Stimulated activated memory B cell treated with anti-CD40 and anti-IgM and Interleukin-4, amounts not matched to agents 10 μg/mL and 1 μg/mL and 100 μg/mL, for 72 hours (primary cell): ENCODE measurements at places on chromosomes 7 and 10.

- ATAC-seq = no peak
Observed at GRCh38 chr10:770975-771374, 81.5 kb upstream of the DIP2C start.

DNA sequence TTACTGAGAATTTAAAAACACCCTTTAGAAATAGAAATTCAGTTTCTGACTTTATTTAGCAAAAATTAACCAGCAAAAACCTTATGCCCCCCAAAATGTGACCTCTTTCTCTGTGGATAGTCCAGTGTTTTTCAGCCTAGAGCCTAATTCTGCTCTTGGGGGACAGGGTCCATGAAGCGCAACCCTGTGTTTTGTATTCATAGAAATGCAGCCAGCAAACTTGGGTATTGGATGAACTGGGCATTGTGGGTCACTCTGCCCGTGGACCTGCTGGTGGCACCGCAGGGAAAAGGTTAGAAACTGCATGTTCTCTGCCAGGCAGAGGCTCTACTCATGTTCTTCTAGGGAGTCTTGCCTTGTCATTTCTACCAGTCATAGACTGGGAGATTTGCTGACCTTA is 787.4 kb upstream of the C7orf33 start:
- no peak for ATAC-seq

DNA sequence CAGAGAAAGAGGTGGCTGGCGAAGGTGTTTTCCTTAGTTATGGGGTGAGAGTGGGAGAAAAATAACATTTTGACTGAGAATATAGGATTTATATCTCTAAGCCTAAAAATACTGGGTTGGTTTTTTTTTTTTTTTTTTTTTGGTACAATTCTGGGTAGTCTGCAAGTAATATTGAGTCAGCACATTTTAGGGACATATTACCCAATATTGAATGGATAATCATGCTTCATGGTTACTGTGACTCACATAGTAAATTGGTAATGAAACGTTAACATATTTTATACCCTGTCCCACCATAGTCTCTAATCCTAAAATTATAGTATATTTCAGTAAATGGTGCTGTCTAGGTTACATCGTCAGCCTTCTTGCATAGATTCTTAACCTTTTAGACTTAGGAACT is 91.4 kb downstream of the TPST1 start:
- no peak for ATAC-seq

- ATAC-seq = no peak
Observed at GRCh38 chr7:101940830-101941229, 123.4 kb downstream of the CUX1 start.

DNA sequence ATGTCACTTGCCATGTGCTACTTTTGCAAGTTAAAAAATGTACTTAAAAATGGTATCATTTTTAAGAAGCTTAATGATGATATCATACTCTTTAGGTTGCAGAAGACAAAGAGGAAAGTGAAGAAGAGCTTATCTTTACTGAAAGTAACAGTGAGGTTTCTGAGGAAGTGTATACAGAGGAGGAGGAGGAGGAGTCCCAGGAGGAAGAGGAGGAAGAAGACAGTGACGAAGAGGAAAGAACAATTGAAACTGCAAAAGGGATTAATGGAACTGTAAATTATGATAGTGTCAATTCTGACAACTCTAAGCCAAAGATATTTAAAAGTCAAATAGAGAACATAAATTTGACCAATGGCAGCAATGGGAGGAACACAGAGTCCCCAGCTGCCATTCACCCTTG is 6.1 kb downstream of the LMOD2 start:
- ATAC-seq = no peak

DNA sequence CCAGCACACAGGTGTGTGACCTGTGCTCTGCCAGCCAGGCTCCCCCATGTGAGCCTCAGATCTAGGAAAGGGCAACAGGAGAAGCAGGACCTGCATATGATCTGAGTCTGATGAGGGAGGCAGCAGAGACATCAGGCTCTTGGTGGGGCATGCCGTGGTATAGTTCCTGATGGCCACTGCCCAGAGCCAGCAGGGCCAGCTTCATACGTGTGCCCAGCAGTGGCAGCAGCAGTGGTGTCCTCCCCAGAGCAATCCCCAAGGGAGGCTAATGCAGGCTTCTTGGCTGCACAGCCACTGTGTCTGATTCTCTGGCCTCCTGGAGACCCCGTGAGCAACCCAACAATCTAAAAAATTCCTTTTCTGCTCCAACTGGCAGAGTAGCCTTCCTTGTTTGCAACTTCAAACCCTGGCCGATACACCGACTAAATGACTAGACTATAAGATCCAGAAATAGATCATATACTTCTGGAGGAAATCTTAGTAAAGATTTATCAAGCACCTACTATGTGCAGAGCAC is 230.6 kb upstream of the ZMIZ1 start:
- no peak for ATAC-seq

DNA sequence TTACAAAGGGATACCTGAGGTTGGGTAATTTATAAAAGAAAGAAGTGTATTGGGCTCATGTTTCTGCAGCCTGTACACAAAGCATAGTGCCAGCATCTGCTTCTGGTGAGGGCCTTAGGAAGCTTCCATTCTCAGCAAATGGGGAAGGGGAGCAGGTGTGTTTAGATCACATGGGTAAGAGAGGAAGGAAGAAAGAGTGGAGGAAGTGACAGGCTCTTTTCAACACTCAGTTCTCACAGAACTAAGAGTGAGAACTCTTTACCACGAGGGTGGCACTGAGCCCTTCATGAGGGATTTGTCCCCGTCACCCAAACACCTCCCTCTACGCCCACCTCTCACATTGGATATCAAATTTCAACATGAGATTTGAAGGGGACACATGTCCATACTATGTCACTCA is 506 bp upstream of the FAM170B start:
- ATAC-seq = no peak

- ATAC-seq = no peak
Observed at GRCh38 chr10:125742465-125742864, 23.0 kb downstream of the EDRF1 start.

DNA sequence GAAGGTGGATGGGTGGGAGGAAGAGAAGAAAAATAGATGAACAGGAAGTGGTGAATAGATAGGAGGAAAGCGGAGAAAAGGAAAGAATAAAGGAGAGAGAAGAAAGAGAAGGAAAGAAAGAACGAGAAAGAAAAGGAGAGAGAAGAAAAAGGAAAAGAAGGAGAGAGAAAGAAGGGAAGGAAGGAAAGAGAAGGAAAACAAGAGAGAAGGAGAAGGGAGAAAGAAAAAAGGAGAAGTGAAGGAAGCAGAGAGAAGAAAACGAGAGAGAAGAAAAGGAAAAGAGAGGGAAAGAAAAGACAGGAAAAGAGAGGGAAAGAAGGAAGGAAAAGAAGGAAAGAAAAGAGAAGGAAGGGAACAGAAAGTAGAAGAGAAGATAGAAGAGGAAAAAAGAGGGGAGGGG is 211.8 kb downstream of the DIP2C start:
- ATAC-seq = no peak

GRCh38 chr10:8048281-8049008 is 6.0 kb upstream of the GATA3 start:
- ATAC-seq = no peak

GRCh38 chr10:5684971-5685763 is 529 bp downstream of the TASOR2 start:
- ATAC-seq = peak; percentile 84

GRCh38 chr10:88841316-88842111 is 10.1 kb downstream of the ANKRD22 start:
- ATAC-seq = no peak

GRCh38 chr10:46306516-46307184 is 19.9 kb downstream of the ANTXRL start:
- no peak for ATAC-seq

DNA sequence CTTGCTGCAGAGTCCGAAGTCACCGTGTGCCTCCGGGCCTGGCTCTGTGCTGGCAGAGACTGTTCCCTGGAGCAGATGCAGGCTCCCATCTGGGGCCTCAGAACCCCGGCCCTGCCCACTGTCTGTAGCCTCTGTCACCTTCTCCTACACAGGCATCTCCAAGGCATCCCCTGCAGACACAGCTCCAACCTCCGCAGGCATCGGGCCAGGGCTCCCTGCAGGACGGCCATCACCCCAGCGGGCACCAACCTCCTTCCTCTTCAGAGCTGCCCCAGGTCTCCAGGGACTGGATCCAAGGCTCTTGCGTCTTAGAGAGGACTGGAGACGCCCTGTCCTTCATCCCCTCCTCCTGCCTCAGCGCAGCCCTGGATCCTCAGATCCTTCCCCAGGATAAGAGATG is 69.9 kb upstream of the MYL10 start:
- no peak for ATAC-seq

DNA sequence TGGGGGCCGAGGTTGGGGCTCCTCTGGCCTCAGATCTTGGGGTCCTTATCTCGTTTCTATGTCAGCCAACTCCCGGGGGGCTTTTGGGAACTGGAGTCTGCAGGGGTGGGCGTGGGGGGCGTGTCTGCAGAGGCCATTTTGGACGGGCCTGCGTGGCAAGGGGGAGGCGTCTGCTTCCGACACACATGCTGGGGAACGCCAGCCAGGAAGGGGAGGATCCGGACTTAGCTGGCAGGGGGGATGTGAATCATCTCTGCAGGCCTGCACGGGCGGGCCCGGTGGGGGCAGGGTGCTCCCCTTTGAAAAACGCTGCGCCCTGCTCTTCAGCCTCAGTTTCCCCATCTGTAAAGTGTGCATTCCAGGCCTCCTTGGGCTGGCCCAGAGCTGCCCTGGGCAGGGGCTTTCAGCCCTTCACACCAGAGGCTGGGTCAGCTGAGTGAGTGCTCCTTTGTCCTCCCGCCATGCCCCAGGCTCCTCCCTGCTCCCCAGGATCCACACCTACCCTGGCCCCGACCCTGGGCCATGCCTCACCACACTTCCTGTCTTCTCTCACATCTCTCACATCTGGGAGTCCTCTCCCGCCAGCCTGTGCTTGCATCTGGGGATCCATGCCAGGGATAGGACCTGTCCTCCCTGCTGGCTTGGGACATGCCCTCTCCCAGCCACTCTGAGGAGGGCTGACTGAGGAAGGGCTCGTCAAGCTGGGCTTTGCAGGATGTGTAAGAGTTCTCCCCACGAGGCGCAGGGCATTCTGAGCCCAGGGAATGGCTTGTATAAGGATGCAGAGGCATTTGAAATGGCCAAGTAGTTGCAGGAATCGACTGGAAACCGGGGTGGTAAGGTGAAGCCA is 172.6 kb upstream of the TNRC18 start:
- ATAC-seq = peak; percentile 62

DNA sequence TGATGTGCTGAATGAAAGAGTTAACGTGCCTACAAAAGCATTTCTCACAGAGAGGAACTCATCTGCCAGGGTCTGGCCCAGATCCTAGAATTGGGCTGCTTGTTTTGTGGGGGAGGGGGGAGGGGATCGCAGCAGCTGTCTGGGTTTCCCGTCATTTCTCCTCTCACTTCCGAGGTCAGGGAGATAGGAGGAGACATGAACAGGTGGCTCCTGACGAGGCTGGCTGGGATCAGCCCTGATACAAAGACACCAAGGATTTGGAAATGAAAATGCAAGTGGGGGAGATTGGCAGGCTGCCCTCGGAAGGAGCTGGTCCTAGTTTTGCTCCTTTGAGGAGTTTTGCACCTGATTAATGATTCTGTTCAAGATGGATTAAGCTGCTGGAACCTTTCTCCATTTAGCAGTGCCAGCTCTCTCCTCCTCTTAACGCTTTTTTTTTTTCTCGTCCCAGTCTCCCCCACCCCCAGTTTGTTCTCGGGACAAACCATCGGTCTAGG is 86.8 kb upstream of the KMT2C start:
- ATAC-seq = no peak

- ATAC-seq = peak; percentile 60
Observed at GRCh38 chr10:103080891-103081581, 112.0 kb downstream of the NT5C2 start.

- ATAC-seq = no peak
Observed at GRCh38 chr10:62734781-62735463, 69.6 kb upstream of the ADO start.

DNA sequence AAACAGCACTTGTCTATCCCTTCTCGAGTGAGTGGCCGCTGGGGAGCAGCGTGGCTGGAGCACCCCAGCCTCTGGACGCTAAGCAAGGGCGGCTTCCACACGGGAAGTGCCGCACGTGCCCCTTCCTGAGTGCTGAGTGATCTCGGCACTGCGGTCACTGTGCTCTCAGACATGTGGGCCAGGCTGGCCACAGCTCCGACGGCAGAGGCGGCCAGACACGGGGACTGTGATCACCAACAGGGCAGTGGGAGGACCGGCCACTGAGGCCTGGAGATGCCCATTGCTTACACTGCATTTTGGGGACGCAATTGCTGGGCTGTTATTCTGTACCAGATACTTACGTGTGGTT is 7.0 kb downstream of the ECHS1 start:
- ATAC-seq = no peak

DNA sequence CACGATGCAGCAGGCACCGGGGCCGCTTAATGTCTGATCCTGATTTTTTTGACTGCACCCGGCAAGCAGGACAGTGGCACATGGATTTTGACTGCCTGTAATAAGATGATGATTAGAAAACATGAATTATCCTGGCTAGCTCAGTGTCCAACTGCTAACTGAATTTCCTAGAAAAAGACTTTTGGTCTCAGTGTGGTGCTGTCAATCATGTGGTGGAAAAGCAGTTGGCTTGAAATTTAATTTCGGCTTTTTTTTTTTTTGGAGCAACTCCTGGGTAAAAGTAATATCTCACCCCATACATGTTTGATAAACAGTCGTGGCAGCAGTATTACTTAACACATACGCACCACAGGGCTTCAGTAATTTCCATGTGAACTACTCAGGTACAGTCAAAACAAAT is 227.7 kb downstream of the FANK1 start:
- no peak for ATAC-seq

GRCh38 chr10:11449761-11450160 is 161.7 kb downstream of the USP6NL start:
- ATAC-seq = no peak

- ATAC-seq = no peak
Observed at GRCh38 chr10:79608505-79609375, 2.0 kb upstream of the SFTPA1 start.

DNA sequence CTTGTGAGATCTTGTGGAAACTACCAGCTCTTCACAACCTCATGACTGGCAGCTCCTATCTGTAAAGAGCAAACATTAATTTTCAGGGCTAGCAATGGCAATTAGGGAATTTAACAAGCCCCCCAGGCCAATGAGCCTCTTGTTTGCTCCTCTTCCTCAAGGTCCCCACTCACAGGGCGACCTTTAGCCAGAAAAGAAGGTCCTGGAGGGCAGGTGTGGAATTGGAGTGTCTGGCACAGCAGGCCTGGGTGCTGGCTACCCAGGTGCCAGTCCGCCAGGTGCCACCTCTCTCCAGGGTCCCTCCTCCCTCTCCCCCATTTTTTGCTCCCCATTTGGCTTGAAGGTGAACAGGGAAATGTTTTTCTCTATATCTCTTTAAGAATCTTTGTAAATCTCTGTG is 1.9 kb upstream of the CEP55 start:
- ATAC-seq = no peak

GRCh38 chr7:8747338-8747737 is 313.9 kb downstream of the NXPH1 start:
- ATAC-seq = no peak

DNA sequence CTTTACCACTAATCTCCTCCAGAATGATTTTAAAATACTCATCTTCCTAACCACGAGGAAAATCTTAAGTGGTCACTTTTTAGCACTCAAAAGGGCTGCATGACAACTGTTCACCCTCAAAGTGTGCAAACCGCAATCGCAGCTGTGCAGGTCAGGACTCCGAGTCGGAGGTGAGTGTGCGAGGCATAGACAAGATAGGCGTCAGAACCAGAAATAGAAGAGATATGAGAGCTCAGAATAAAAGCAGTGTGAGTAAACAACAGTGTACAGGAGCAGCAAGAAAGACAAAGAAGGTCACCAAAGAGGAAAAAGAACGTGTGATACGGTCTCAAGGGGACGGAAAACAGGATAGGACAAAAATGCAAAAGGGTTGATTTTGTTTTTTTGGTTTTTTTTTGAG is 17.5 kb upstream of the ENO4 start:
- ATAC-seq = no peak

- no peak for ATAC-seq
Observed at GRCh38 chr10:104170610-104171254, 48.8 kb downstream of the SFR1 start.
